Fibroblast of skin of back (primary cell): ENCODE measurements at places on chromosomes 1 and 21.

DNA sequence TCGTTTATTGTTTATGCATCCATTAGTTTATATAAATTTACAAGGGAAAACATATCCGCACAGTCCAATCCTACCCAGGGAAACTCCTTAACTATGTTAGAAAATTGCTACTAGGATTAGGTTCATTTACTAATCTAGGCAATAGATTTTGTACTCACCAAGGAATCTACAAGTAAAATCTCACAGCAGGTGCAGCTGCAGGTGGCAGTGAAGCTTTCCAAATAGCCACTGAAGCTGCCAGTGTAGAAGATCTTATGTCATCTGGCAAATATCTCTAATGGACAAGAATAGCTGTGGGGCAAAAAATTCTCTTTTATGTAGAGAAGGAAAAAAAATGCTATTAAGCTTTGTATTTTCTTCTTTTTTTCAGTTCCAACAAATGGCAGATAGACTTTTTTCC lies 963.4 kb upstream of the ADGRL4 start:
- DNase-seq: no peak

GRCh38 chr21:29221253-29221744 lies 77.4 kb upstream of the BACH1 start:
- peak; percentile 98 for DNase-seq

GRCh38 chr1:235954306-235955283 lies 87.9 kb upstream of the LYST start:
- peak; percentile 67 for DNase-seq

- DNase-seq: no peak
These were observed 80.8 kb downstream of the KCNJ6 start for GRCh38 chr21:37835481-37835880.

DNA sequence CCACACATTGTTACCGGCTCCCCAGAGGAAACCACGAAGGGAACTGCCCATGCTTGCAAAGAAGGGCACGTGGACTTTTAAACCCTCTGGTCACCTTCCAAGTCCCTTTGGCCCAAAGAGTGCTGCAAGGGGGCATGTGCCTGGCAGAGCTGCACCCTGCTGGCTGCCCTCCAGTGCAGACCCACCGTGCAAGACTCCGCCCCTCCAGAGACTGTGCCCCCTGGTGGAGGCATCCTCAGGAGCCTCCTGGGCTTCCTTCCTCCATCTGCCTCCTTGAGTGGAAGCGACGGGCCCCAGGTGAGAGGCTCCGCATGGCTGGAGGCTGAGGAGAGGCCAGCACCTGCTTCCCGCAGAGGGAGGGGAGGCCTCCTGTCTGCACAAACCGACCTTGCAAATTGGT lies 100.6 kb downstream of the CRYAA start:
- DNase-seq: no peak

- peak; percentile 18 for DNase-seq
These were observed 21.0 kb downstream of the XPR1 start for GRCh38 chr1:180652792-180653191.

GRCh38 chr1:214111796-214112195 lies 124.0 kb downstream of the PROX1 start:
- DNase-seq: no peak

DNA sequence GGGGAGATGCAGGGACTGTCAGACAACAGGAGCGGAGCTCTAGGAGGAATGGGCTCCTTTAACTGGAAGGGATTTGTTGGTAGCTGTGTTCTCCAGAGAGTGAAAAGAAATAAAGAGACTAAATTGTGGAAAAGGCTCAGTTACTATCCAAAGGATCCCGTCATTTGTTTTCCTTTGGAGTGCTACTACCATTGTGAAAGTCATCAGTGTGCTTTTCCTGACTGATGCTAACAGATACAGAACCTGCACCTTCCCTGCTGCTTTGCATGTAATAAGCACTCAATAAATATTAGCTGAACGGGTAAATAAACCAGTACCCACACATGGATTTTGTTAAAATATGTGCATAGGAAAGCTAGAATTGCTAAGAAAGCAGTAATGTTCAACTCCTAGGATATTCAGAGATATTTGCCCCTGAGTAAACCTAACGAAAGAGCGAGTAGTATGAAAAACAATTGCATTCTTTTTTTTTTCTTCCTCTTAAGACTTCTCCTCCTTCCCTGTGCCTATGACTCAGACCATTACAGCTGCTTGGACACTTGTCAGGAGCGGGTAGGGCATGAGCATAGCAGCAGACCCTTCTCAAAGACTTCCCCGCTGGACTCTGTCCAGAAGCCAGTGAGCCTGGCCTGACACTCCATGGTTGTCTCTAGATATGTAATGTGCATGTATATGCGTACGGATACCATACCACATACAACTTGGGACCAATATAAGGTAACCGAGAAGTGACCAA lies 41.7 kb downstream of the PTGFRN start:
- DNase-seq: peak; percentile 74

DNA sequence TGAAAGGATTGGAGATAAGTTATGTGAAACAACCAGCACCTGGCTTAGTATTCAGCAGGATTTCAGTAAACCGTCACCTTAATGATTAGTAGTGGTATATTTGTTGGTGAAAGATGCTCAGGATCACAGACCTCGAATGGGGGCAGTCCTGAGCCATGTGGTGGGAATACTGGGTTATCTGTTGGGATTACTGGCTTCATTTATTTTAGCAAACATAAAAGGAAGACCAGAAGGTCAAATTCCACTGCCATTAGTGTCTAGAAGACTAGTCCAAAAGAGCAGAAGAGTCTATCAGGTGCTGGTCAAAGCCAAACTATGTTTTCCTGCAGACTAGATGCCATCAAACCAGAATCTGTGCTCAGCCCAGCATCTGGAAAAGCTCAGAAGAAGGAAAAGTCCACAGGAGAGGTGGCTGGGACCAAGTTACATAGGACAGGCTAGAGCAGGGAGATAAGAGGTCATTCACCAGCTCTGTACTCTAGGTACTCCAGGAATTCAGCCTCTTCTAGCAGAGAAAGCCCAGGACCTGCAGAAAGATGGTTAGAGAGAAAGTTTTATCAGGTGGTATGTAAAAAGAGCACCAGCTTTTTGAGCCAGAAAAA lies 343.4 kb downstream of the PLPP3 start:
- no peak for DNase-seq

GRCh38 chr21:26123012-26123411 lies 47.6 kb downstream of the APP start:
- DNase-seq: peak; percentile 41

DNA sequence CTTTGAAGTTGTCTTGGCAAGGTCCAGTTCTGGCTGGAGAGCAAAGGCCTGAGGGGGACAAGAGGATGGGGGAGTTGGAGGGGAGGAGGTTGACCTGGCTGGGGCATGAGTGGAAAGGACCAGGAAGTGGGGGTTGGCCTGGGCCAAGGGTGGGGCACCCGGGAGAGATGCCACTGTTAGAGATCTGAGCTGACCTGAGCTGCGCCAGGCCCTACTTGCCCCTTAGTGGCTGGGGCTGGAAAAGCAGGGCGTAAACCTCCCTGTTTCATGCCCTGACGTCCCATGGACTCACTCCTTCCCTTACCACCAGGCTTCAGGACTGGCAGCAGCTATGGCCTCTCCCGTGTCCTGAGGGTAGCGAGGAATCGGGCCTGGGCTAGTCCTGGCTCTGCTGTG lies 16.9 kb downstream of the FAAH start:
- no peak for DNase-seq

GRCh38 chr1:74681449-74681848 lies 7.9 kb upstream of the ERICH3 start:
- DNase-seq: no peak

GRCh38 chr1:67059346-67059745 lies 5.4 kb upstream of the SLC35D1 start:
- peak; percentile 45 for DNase-seq

GRCh38 chr1:234489007-234489697 lies 10.2 kb upstream of the TARBP1 start:
- DNase-seq: no peak

DNA sequence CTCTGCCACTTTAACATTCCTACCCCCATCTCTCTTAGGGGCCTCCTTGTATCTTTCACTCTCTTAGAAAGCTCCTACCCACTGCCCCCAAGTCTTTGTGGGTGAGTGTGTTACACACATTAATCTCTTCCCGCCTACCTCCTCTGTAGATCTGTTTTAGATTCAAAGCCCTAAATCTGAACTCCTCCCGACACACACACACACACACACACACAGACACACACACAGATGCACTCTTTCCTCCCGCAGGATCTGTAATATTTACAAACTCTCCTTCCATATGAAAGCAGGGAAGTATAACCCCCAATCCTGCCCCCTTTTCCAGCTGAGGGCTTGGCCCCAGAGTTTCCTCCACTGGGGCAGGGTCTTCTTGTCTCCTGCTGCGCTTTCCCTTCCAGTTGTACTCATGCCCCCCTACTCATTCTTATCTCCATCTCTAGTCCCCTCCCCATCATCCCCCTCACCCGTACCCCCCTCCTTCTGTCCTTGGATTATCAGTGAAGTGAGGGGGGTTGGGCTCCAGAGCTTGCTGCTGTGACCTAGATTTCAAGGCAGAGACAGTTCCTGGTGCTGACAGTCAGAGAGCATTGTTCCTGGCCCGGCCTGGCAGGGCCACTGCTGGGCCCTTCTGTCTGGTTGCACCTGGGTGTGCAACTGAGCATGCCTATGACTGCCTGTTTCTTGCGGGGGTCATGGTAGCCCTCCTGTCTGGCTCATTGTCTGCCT lies 4.3 kb downstream of the PEA15 start:
- no peak for DNase-seq

- DNase-seq: peak; percentile 92
These were observed 438.3 kb downstream of the CAMTA1 start for GRCh38 chr1:7223334-7224080.

GRCh38 chr1:204339541-204339940 lies 20.2 kb downstream of the PLEKHA6 start:
- DNase-seq: no peak

DNA sequence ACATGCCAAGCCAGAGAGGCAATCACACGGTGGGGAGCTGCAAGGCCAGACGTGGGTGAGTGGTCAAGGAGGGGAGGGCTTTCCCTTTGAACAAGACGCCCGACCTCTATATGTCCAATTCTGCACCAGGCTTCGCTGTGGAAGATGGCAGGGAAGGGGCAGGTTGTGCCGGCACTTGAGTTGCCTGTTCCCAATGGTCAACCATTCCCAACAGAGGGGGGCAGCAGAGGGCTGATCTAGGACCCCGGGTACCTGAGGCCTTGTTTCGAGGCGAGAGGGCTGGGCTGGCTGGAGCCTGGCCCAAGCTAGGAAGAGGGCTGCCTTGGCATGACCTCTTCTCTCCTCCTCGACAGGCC lies 64.9 kb downstream of the TMEM53 start:
- DNase-seq: peak; percentile 28

GRCh38 chr21:27776925-27777553 lies 810.2 kb upstream of the ADAMTS5 start:
- DNase-seq: no peak

DNA sequence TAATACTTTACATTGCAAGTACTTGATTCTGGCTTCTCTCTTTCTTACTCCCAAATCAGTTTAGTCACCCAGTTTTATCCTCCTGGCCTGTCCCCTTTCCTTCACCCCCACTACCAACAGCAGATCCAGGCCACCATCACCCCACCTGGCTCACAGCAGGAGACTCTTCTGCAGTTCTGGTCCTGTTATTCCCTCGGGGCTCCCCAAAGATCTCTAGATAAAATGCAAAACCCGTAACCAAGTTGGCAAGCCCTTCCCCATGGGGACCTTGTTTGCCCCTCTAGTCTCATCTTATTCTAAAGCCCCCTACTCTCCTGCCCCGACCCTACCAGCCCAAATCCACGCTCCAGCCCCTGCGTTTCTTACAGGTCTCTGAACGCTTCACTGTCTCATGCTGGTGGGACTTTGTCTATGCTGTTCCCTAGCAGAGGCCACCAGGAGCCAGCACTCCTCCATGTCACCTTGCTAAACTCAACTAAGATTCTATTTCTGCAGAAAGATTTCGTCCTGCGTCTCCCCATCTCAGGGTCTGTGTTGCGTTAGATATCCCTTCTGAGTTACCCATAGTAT lies 4.0 kb downstream of the ABCG1 start:
- no peak for DNase-seq

DNA sequence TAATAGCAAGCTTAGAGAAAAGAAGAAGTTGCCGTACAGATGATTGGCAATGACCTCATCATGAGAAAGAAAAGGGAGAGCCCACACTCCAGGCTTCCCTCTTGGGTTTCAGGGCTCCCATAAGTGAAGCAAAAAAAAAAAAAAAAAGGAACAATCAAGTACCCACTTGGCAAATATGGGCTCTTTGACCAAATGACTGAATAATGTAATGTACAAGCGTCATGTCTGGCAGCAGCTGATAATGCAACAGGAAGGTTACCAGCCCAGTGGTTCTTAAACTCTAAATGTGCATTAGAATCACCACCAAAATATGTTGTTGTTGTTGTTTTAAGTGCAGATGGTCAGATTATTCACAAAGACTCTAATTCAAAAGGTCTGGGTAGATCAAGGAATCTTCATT lies 13.5 kb downstream of the TNFSF4 start:
- peak; percentile 52 for DNase-seq

DNA sequence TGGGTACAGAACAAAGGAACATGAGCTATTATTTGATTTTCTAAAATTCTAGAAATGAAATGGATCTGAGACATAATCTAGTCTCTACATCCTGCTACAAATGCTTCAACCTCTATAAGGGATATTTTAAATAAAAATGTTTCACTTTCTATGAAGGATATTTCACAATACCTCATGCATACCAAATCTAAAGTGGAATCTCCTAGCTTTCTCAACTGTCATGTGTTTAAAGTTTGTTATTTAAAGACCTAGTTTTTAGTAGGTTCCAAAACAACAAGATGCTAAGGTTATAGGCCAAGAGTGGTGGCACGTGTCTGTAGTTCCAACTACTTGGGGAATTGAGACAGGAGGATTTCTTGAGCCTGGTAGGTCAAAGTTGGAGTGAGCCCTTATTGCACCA lies 47.6 kb downstream of the KDM5B start:
- DNase-seq: no peak

DNA sequence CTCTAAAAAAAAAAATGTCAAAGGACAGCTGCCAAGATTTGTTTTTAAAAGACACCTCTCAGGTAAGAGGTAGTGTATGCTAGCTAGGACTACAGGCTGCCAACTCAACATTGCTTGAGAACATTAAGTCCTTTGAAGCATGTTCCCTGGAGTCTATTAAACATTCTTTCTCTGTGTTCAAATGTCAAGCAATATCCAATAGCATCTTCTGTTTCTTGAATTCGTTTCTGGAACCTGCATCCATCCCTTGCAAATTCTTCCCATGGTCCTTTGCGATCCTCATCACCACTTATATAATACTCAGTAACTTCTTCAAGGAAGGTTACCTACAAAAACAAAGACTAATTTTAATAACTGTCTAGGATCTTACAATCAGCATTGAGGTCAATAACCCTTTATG lies 5.6 kb downstream of the PPP1R15B start:
- DNase-seq: no peak

GRCh38 chr1:229012823-229013222 lies 258.1 kb upstream of the RAB4A start:
- DNase-seq: peak; percentile 10

- DNase-seq: peak; percentile 47
These were observed 135.8 kb downstream of the VAV3 start for GRCh38 chr1:107829036-107829770.

DNA sequence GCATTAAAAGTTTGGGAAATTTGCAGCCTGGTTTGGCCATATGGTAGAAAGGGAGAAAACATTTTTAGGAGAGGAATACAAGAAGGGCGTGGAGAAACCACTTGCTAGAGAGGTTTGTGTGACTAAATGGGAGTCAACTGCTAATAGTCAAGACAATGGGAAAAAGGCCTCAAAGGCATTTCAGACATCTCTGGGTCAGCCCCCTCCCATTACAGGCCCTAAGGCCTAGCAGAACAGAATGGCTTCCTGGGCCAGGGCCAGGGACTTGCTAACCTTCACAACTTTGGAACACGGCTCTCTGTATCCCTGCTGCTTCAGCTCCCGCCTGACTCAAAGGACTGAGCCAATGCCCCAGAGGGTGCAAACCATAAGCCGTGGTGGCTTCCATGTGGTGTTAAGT lies 752.3 kb upstream of the ADAMTS5 start:
- no peak for DNase-seq
